GM19239 (cell line): ENCODE measurements at places on chromosomes 7 and 10.
A peak's percentile ranks its signal among the peaks of the same experiment; 100 is the strongest.

- peak; percentile 17 for DNase-seq
These were observed 282.1 kb downstream of the KCND2 start for GRCh38 chr7:120554960-120555571.

GRCh38 chr7:139065323-139065722 lies 29.5 kb upstream of the ZC3HAV1L start:
- DNase-seq: no peak

- no peak for DNase-seq
These were observed 1.3 kb downstream of the INPP5A start for GRCh38 chr10:132538790-132539421.

DNA sequence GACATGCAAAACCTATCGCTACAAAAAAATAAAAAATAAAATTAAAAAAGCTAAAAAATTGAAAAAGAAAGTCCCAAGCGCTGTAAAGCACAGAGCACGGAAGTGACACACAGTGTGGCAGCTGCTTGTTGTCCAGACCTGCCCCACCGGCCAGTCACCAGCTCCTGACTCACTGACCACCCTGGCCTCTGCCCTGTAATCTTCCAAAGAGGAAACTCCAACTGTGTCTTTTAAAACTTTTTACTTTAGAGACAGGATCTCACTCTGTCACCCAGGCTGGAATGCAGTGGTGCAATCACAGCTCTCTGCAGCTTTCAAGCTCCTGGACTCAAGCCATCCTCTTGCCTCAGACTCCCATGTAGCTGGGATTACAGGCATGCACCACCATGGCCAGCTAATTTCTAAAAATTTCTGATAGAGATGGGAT lies 23.6 kb downstream of the GNA12 start:
- no peak for DNase-seq

- DNase-seq: no peak
These were observed 46.9 kb upstream of the ARL4A start for GRCh38 chr7:12640299-12641096.

- no peak for DNase-seq
These were observed 374.4 kb downstream of the PAXIP1 start for GRCh38 chr7:154628556-154628955.

GRCh38 chr7:157006829-157007469 lies 3.5 kb downstream of the MNX1 start:
- no peak for DNase-seq

DNA sequence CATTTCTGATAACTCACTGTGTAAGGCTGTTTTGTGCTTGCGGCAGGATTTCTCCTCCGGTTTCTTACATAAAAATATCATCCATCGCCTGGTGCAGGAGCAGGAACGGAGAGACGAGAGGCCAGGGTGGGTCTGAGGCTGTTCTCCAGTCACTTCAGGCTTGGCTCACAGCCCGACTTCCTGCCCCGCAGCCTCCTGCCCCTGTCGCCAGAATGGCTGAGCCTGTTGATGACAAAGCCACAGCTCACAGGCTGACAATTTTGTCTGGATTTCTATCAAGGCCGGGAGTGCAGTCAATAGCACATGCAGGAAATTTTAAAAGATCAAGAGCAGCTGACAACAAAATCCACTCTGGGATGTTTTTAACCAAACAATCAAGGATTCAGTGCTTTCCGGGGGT lies 229.7 kb upstream of the ZNF32 start:
- DNase-seq: no peak

DNA sequence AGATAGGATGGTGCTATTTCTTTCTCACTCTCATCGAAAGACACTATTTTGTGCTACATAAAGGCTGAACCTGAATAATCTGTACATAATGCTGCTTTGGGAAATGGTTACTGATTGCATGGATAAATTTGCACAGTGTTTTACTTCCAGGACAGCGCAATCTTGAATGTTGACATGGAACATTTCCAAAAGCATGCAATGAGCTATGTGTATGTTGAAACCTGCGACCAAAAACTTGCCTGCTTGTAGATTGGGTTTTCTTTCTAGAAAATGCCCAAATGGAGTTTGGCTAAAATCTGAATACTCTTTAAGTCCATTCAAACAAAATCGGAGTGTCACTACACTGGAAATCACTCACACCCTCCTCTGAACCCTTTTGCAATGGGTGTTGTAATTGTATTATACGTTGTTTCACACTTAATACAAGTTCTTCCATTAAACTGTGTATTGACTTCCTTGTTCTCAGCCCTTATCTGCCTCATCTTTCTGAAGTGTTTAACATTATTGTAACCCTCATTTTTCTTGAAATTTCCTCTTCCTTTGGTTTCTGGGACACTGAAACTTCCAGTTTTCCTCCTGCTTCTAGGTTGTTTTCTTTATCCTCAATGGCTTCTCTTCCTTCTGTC lies 73.7 kb upstream of the CAPZA2 start:
- DNase-seq: no peak

DNA sequence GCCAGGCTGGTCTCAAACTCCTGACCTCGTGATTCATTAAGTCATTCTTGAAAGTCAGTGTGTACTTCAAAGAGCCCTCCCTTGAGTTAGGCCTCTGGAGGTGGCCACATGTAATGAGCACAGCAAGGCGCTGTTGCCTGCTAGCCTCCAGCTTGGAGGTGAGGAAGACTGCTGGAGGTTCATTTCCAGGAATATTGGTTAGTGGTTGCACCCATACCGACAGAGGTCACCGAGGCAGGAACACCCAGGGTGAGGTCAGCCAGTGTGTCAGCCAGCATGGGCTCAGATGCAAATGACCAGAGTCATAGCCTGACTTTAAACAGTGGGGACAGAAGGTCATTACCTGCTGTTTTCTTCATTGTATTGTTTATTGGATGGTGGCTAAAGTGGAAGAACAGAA lies 85.0 kb downstream of the PLPP4 start:
- DNase-seq: no peak

GRCh38 chr7:139600306-139600705 lies 76.8 kb downstream of the CLEC2L start:
- no peak for DNase-seq

- DNase-seq: no peak
These were observed 61.7 kb downstream of the PRPF18 start for GRCh38 chr10:13648425-13648824.

- no peak for DNase-seq
These were observed 80.2 kb downstream of the RNF133 start for GRCh38 chr7:122618585-122619189.

- no peak for DNase-seq
These were observed 156.4 kb downstream of the CTTNBP2 start for GRCh38 chr7:117716707-117717299.

GRCh38 chr7:107615910-107616680 lies 36.0 kb downstream of the BCAP29 start:
- no peak for DNase-seq

DNA sequence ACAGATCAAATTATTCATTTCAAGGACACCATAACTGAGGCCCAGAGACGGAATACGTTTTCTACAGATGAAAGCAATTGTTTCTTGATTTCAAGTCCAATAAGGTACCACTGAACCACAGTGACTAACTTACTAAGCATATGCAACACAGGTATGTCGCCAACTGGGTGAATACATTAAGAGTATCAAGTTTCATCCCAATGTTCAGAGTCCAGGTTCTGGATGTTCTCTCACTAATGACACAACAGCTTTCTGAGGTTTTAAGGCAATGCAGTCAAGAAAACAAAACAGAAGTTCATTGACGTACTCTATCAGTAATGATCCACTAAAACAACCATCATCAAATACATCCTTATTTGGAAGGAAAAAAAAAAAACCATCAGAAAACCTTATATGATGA lies 35.8 kb downstream of the NSUN6 start:
- DNase-seq: no peak

DNA sequence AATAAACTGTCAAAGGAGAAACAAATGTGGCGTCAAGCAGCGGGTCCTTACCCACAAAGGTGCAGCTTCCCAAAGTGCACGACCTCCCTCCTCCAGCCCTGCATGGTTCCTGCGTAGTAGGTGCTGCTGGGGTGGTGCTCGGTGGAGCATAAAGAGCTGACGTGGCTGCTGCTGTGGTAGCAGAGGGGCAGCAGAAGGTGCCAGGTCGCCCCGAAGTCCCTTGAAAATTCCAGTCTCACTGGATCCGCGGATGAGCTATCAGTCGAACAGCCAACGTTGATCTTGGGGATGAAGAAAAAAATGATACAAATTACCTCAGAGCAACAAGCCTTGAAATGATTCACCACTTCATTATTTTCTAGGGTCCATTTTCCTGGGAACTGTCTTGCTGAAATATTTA lies 105.0 kb upstream of the SLC26A5 start:
- no peak for DNase-seq

GRCh38 chr7:117090791-117091190 lies 137.5 kb downstream of the ST7 start:
- DNase-seq: no peak

DNA sequence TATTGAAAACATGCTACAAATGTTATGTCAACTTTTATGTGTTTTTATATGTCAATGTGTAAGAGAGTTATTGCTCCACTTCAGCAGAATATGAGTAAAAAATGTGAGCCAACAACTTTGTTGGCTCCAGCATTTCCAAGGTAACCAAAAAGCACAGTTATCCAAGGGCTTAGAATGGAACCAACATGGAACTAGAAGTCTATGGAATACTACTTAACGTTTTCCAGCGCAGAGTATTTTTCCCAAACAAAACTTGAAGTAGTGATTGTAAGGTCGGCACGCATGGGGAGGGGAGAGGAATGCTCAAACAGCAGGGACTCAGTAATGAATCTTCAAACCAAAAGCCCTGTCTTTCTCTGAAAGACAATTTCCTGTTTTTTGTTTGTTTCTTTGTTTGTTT lies 45.0 kb upstream of the TSPAN13 start:
- DNase-seq: no peak

DNA sequence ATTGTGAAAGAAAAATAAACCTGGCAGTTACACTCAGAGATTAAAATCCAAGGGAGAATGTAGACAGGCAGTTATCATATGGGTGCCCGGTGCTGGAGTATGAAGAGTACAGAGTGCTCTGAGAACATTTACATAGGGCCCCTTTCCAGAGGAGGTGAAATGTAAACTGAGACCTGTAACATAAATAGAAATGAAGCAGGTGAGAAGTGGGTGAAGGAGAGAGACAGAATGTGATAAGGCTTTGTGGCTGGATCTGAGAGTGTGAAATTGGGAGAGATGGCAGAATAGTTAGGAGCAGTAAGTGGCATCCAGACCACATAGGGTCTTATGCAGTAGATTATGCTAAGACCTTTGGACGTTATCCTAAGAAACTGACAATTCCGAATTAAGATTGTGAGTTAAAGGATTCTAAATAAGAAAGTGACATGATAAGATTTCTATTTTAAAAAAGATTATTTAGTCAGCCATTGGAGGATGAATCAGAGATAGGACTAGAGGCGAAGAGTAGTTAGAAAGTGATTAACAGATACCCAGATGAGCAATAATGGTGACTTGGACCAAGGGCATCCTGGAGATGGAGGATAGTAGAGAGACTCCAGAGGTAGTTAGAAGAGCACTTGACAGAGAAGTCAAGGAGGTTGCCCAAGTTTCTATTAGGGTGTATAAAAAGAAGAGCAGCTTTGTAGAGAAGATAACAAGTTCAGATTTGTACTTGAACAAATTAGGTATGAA lies 36.7 kb downstream of the DNAH11 start:
- DNase-seq: no peak

DNA sequence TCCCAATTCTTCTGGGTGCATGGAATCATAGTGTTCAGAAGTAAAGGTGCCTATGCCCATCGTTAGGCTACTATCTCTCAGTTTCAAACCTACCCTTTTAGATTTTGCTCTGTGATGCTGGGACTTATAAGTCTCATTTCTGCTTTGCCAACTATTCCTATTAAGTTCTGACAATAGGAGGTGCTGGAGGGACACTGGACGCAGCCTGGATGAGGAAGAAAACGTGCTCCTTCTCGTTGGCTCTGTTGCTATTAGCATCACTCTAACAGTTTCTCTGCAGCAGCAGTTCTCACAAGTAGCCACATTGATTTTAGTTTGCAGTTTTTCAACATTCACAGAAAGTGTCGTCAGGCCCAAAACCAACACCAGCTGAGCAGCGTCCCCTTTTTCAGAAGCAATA lies 72.4 kb downstream of the ABCC2 start:
- no peak for DNase-seq

DNA sequence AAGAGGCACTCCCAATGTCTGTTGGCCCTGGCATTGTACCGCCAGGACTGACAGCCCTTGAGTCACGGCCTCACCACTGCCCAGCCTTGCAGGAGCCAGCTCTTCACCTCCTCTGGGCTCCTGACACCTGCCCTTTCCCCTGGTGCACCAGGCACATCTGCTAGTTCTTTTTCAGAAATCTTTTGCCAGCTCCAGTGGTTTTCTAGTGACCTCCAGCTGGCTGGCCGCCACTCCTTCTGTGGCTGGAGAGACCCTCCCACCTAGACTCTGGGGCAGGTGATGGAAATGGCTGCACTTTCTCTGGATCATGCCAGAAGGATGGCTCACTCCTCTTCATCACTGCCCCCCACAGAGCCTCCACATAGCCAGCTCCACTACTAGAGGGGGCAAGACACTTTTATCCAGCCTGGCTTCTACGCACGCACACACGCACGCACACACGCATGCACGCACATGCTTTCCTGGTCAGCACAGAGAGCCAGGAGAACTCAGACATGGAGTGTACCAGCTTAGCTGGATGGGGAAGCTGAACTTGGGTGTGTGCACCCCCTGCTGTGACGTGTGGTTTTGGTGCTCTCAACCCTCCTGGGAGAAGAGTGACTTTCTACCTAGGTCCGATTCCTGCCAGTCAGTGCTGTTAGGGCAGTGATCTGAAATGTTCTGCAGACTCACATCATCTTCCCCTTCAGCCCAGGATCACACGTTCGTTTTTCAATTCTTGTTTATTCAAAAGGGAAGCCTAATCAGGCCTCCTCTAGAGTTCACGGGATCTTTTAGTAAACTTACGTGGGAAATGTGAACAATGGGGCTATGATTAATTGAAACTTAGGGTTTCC lies 222.0 kb downstream of the PRPF18 start:
- no peak for DNase-seq

DNA sequence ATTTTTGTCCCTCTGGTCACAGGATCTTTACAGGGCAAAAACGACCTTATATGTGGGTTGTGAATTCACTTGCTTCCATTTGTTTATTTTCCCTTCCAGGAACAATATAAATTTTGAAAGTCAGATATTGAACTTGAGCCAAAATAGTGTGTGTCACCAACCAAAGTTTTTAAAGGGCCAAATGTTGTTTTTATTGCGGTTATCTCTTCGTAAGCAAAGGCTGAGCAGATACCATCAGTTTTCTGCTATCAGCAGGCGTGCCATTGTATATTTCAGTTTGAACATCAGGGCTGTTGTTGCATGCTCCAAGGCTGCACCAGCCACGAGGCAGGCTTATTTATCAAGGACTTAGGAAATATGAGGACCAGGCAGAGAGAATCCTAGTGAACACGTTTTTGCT lies 160.3 kb downstream of the PAXIP1 start:
- no peak for DNase-seq
